CD8-positive, alpha-beta memory T cell (primary cell): ENCODE measurements at places on chromosomes 5 and 9.

- no peaks in the 10 kb centered on the region for H3K4me1 ChIP-seq
- H3K36me3 ChIP-seq: no peaks in the 10 kb centered on the region
- no peaks in the 10 kb centered on the region for H3K27me3 ChIP-seq
- H3K27ac ChIP-seq: no peak overlapping the region
- DNase-seq: no peak
Observed at GRCh38 chr5:158464383-158464782, 605.4 kb upstream of the CLINT1 start.

DNA sequence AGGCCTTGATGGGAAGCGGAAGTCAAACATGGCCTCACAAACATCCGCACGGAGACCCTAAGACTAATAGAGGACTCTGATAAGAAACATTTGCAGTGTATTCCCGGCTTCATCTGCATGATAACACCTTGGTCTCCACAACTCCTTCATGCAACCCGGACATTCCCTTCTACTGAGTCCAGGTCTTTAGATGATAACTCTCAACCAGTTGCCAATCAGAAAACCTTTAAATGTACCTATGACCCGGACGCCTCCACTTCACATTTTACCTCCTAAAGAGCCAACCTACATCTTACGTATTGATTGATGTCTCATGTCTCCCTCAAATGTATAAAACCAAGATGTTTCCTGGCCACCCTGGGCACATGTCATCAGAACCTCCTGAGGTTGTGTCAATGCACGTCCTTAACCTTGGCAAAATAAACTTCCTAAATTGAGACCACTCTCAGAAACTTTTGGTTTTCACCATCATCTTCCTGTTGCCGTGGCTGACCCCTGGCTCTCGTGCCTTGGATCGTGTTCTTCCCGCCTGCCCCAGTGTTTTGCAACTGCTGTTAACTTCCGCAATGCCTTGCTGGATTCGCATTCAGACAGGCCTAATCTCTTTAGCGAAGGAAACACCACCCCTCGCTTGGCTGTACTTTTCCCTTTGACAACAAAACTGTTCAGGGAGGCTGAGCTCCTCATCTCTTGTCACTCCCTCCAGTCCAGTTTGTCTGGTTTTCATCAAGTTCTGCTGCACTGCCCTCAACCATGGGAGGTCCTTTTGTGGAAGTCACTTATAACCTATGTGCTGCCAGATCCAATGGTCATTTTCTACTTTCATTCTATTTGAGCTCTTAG is 1.1 kb upstream of the DAP start:
- peaks cover 23% of the 10 kb centered on the region for H3K4me1 ChIP-seq
- DNase-seq: no peak
- no peaks in the 10 kb centered on the region for H3K27me3 ChIP-seq
- peak overlapping the region; percentile 80 for H3K27ac ChIP-seq
- no peaks in the 10 kb centered on the region for H3K36me3 ChIP-seq

- H3K27me3 ChIP-seq: no peaks in the 10 kb centered on the region
- H3K36me3 ChIP-seq: no peaks in the 10 kb centered on the region
- H3K4me3 ChIP-seq: no peak overlapping the region
- H3K4me1 ChIP-seq: no peaks in the 10 kb centered on the region
- DNase-seq: no peak
Observed at GRCh38 chr5:16742938-16743337, 126.1 kb upstream of the RETREG1 start.

DNA sequence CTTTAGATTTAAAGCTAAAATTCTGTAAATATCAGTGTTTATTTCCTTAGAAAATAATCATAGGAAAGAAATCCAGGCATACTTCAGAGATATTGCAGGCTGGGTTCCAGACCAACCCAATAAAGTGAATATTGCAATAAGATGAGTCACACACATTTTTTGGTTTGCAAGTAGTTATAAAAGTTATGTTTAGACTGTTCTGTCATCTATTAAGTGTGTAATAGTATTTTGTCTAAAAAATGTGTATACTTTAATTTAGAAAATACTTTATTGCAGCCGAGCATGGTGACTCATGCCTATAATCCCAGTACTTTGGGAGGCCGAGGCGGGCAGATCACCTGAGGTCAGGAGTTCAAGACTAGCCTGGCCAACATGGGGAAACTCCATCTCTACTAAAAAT is 6.9 kb upstream of the RIC1 start:
- peaks cover 41% of the 10 kb centered on the region for H3K4me1 ChIP-seq
- H3K4me3 ChIP-seq: no peak overlapping the region
- DNase-seq: no peak
- H3K27ac ChIP-seq: no peak overlapping the region
- H3K27me3 ChIP-seq: no peaks in the 10 kb centered on the region

GRCh38 chr5:50922942-50923767 is 256.7 kb downstream of the PARP8 start:
- H3K36me3 ChIP-seq: no peaks in the 10 kb centered on the region
- no peak overlapping the region for H3K27ac ChIP-seq
- no peaks in the 10 kb centered on the region for H3K27me3 ChIP-seq
- no peak overlapping the region for H3K4me3 ChIP-seq

- H3K4me1 ChIP-seq: no peaks in the 10 kb centered on the region
- DNase-seq: no peak
- H3K27me3 ChIP-seq: no peaks in the 10 kb centered on the region
- no peak overlapping the region for H3K27ac ChIP-seq
Observed at GRCh38 chr9:98373609-98374008, 118.2 kb upstream of the TBC1D2 start.

DNA sequence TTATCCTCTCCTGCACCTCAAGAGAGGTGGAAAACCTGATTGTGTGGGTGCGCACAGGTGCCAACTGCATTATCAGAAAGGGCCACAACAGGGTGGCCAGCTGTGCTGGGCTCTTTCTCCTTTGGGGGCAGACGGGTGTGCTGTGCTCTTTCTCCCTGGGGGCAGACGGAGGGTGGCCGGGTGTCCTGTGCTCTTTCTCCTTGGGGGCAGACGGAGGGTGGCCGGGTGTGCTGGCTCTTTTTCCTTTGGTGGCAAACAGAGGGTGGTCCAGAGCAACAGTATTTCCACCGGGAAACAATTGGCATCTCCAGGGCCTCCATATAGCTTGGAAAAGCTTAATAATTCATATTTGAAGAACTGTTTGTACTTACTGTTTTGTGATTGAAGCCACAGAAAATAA is 6.8 kb downstream of the LMX1B start:
- no peak overlapping the region for H3K4me3 ChIP-seq
- DNase-seq: no peak
- H3K4me1 ChIP-seq: peaks cover 4% of the 10 kb centered on the region

DNA sequence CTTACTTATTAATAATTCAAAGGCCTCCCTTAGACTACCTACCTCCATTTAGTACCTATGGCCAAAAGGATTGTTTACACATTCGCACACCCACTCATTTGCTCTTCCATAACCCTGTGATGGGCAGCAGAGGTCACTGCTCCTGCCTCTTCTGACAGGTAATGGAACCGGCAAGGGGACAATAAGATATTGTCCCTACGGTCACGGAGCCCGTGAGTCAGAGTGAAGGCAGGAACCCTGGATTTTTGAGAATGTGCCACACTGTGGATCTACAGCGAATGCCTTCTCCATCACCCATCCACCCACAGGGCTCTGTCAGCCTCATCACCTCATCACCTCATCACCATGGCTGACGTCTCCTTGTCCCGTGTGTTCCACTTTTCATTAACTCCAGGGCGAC is 132.3 kb downstream of the MYO10 start:
- no peak for DNase-seq
- no peaks in the 10 kb centered on the region for H3K27me3 ChIP-seq
- H3K4me3 ChIP-seq: no peak overlapping the region
- H3K4me1 ChIP-seq: no peaks in the 10 kb centered on the region

- no peak overlapping the region for H3K27ac ChIP-seq
- no peaks in the 10 kb centered on the region for H3K27me3 ChIP-seq
- no peak overlapping the region for H3K4me3 ChIP-seq
- DNase-seq: no peak
- no peaks in the 10 kb centered on the region for H3K4me1 ChIP-seq
Observed at GRCh38 chr5:139982157-139982974, 60.7 kb downstream of the NRG2 start.

- no peaks in the 10 kb centered on the region for H3K27me3 ChIP-seq
- no peak for DNase-seq
- H3K4me1 ChIP-seq: no peaks in the 10 kb centered on the region
- no peak overlapping the region for H3K4me3 ChIP-seq
- H3K36me3 ChIP-seq: no peaks in the 10 kb centered on the region
Observed at GRCh38 chr9:134606951-134607731, 34.5 kb upstream of the COL5A1 start.

GRCh38 chr5:143649937-143650621 is 161.9 kb upstream of the HMHB1 start:
- H3K4me3 ChIP-seq: no peak overlapping the region
- DNase-seq: no peak
- H3K36me3 ChIP-seq: no peaks in the 10 kb centered on the region
- H3K27ac ChIP-seq: no peak overlapping the region

GRCh38 chr9:100285080-100285479 is 67.7 kb downstream of the TEX10 start:
- no peak overlapping the region for H3K27ac ChIP-seq
- DNase-seq: no peak
- no peaks in the 10 kb centered on the region for H3K36me3 ChIP-seq
- no peaks in the 10 kb centered on the region for H3K4me1 ChIP-seq
- H3K27me3 ChIP-seq: no peaks in the 10 kb centered on the region

GRCh38 chr5:58544926-58545325 is 37.9 kb upstream of the RAB3C start:
- no peak for DNase-seq
- no peaks in the 10 kb centered on the region for H3K36me3 ChIP-seq
- no peak overlapping the region for H3K4me3 ChIP-seq
- no peak overlapping the region for H3K27ac ChIP-seq
- no peaks in the 10 kb centered on the region for H3K27me3 ChIP-seq

DNA sequence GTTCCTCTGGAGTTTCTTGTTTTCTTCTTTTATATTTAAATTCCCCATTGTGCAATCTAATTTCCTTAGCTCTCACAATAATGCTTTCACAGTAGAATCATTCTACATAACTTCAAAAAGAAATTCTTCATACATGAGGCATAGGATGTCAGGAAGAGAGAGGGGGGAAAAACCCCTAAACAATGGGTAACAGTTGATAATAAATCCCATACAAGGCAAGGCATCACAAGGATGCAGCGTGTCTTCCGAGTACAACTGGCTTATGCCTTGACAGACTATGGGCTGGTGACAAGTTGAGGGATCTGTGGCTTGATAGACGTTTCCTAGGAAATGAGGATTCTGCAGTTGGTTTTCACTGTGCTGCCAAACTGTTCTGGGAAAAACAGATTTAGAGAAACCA is 247.4 kb downstream of the ARL15 start:
- DNase-seq: no peak
- no peaks in the 10 kb centered on the region for H3K4me1 ChIP-seq
- H3K4me3 ChIP-seq: no peak overlapping the region
- H3K27ac ChIP-seq: no peak overlapping the region

DNA sequence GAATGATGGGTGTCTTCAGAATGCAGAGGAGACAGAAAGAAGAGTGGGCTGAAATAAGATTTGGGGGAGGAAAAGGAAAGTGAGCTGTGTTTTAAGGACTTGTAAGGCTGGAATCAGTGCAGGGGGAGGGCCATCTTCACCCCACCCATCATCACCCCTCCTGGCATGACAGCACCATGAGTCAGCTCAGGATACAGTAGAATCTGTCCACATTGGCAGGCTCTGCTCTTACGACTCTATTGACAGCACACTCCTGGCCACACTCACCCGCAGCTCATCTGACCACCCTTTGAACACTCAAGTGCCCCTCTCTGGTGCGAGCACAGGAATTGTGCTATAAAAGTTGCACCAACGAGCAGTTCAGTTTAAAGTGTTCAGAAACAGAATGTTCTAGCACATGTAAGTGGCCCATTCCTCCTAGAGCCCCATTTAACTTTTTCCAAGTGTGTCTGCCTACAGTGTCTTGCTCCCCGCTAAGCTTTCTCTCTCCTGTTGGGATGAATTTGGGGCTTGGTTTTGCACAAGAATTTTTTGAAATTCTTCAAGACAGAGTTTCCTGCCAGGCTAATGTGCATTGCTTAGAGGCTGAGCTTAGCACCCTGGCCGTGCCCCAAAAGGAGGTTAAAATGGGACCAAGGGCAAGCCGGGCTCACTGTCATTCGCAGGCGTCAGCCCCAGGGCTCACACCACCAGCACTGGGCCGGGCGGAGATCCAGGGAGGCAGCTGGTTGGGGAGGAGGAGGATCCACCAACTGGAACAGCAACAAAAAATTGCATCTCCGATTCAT is 12.0 kb downstream of the ADRA1B start:
- H3K36me3 ChIP-seq: no peaks in the 10 kb centered on the region
- H3K4me3 ChIP-seq: no peak overlapping the region
- no peaks in the 10 kb centered on the region for H3K4me1 ChIP-seq
- no peak for DNase-seq

DNA sequence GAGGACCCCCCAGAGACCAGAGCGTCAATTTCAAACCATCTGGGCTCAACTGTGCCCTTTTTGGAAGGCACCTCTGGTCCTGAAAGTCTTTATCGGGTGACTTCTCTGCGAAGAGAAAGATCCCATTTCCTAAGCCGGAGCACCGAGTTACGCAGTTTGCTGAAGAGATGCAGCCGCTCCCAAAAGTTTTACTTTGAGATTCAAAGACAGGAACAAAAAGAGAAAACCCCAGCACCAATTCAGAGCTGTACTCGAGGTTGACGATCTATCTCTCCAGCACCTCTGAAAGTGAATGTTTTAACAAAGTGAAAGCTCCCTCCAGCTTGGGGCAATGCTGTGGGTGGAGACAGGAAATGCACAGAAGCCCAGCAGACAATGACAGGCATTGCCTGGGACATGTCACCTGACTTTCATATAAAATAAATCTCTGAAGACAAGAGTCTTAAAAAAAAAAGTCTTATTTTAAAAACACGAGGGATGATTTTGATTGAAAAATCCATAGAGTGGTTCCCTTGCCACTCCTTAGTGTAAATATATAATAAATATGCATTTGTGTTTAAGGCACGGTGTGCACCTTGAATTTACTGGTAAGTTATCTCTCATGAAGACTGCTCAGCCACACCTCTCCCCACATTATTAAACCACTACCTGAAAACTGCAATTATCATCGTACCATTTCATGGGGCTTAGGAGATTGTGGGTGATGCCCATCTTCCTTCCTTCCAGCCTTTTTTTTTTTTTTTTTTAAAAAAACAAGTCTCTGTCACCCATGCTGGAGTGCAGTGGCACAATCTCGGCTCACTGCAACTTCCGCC is 79.9 kb downstream of the FNBP1 start:
- H3K4me1 ChIP-seq: peaks cover 56% of the 10 kb centered on the region
- H3K4me3 ChIP-seq: peak overlapping the region; percentile 76
- H3K27me3 ChIP-seq: no peaks in the 10 kb centered on the region
- peak; percentile 86 for DNase-seq

GRCh38 chr5:32531885-32532520 is 53.4 kb upstream of the SUB1 start:
- no peaks in the 10 kb centered on the region for H3K27me3 ChIP-seq
- H3K27ac ChIP-seq: peak overlapping the region; percentile 76
- DNase-seq: peak; percentile 7
- no peaks in the 10 kb centered on the region for H3K36me3 ChIP-seq
- peak overlapping the region; percentile 49 for H3K4me3 ChIP-seq
- peaks cover 29% of the 10 kb centered on the region for H3K4me1 ChIP-seq
